ENCODE measurements at places on chromosomes 5 and 9.

DNA sequence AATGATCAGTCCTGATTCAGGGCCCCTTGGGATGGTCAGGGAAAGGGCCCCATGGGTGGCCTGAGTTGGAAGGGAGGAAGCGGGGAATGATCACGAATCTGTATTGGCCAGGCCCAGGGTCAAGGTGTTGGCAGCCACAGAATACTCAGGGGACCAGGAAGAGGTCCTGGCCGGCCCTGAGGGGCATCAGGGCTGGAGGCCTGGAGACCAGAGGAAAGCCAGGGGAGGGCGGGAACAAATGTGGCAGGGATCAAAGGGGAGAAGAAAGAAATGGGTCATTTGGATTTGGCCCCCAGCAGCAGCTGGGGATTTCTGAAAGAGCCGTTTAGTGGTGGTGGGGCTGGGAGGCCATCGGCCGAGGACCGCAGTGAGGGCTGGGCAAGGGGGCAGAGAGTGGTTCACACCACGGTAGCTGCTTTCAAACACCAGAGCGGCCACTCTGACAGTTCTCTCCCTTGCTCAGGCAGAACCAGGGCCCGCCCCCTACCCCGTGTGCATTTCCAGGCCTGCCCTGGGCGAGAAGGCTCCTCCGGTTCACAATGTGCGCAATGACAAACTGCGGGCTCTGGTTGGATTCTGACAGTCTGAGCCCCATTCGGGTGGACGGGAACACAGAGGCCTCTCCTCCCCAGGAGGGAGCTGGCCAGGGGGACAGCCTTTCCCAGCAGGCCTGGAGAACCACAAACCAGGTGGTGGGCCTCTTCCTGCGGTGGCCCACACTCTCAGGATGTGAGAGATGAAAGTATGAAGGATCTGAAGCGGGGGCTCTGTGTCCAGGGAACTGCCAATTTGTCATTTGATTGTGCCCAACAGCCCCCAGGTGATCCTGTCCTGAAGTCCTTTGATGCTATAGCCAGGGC lies 220.3 kb upstream of the IER5L start:
- DNase-seq, result no peak

GRCh38 chr5:6773342-6774035 lies 60.3 kb downstream of the TENT4A start:
- DNase-seq, result no peak

DNA sequence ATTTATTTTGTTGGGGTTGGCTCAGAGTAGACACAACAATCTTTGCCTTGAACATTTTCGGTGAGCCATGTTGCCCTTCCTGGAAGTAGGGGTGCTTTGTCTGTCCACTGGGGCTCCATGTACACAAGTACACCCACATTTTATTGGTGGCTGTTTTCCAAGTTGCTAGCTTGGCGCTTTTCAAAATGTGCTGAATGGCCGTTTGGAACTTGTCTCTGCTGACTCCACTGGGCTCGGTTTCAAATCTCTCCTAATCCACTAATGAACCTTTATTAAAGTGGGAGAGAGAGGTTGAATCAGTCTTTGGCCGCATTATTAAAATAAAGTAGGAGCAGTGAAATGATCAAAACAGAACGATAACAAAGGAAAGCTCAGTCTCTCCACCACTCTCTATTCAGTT lies 64.6 kb upstream of the TAF11L2 start:
- no peak for DNase-seq

DNA sequence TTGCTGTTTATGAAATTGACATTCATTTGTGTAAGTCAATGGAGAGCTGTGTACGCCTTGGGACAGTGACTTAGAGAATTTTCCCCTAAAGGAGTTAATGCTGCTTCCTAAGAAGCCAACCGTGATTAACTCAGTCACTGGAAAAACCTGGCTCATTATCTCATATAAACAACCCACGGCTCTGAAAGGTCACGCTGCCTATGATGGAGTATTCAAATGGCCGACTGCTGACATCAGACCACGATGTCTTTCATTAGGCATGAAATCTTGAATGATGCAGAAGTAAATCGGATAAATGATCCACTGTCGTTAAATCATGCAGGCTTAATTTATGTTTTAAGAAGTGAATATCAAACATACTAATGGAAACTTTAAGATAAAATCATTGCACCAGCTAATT lies 603.7 kb downstream of the RAB3C start:
- DNase-seq, result no peak
